DMS79 (cell line): ENCODE measurements at places on chromosomes 2 and 18.

GRCh38 chr18:38900445-38900844 lies 1334.8 kb upstream of the CELF4 start:
- no peak for DNase-seq

DNA sequence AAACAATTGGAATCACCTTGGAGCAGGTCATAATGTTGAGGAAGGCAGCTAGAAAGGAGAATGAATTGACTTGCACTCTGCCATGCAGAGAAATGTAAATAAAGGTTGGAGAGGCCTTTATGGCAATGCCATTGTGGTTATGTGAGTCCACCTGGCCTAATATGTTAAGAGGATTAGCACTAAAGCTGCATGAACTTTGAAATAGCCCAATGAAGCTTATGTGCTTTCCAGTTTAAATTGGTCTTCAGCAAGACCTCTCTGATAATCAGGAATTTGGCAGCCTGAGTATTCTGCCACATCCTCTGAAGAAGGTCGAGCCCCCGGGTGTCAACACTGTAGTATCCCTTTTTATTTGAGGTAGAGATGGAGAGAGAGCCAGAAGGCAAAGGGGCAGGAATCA lies 464.9 kb downstream of the CDH2 start:
- peak; percentile 79 for DNase-seq

GRCh38 chr2:105804266-105804665 lies 59.6 kb downstream of the NCK2 start:
- DNase-seq = peak; percentile 93

DNA sequence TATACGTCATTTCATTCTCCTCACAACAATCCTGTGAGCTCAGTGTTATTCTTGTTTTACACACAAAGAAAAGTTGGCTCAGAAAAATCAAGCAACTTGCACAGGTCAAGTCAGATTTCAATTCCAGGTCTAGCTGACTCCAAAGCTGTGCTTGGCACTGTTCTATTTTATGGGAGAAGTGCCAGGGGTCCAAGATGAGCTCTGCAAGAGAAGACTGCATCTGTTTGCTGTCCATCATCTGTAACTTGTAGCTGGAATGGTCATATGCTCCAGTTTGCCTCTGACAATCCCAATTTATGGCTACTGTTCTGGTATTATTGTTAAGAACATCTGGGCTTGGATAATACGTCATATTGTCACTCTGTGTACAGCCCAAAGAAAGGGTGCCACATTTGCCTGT lies 28.9 kb downstream of the KCNF1 start:
- DNase-seq = no peak

- no peak for DNase-seq
Observed at GRCh38 chr2:24863641-24864040, 56.4 kb downstream of the ADCY3 start.

DNA sequence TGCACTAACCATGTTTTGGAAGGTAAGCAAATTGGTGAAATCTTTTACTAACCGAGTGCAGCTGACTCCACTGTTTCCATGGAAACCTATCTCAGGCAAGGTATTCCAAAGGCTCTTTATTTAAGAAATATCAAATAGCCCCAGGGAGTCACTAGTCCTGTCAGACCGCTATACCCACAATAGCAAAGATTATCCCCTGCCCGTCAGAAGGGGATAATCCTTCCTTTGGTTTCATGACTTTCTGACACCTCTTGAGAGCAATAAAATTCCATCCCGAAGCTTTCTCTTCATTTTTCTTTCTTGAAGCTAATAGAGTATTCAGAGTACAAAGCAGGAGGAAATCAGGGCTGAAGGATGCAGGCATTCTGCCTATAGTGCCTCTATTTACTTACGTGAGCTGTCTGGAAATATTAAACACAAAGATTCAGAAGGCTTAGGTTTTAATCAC lies 34.7 kb upstream of the MAP2 start:
- no peak for DNase-seq

DNA sequence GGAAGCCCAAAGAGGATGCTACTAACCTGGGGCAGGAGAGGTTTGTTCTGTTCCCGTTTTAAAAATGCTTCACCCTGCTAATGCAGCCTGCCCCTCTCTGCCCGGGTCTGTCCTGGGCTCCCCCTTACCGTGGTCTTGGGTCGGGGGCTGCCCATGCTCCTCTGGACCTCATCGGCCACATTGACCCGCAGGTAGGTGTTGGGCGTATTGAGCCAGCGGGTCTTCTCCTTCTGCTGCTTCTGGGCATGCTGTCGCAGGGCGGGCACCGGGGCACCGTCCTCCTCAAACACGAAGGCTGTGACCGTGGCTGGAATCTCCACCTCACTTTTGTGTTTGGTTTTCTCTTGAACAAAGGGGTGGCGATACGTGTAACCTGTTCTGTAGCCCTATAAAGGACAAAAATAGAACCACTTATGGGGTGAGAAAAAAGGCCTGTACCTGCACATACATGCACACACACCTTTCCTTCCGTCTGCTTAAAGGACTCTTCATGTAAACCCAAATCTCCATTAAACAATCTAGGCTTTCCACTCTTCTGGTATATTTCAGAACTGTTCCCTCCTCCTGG lies 89.3 kb downstream of the ADD2 start:
- no peak for DNase-seq

- DNase-seq = no peak
Observed at GRCh38 chr18:55517055-55517454, 70.9 kb downstream of the TCF4 start.

DNA sequence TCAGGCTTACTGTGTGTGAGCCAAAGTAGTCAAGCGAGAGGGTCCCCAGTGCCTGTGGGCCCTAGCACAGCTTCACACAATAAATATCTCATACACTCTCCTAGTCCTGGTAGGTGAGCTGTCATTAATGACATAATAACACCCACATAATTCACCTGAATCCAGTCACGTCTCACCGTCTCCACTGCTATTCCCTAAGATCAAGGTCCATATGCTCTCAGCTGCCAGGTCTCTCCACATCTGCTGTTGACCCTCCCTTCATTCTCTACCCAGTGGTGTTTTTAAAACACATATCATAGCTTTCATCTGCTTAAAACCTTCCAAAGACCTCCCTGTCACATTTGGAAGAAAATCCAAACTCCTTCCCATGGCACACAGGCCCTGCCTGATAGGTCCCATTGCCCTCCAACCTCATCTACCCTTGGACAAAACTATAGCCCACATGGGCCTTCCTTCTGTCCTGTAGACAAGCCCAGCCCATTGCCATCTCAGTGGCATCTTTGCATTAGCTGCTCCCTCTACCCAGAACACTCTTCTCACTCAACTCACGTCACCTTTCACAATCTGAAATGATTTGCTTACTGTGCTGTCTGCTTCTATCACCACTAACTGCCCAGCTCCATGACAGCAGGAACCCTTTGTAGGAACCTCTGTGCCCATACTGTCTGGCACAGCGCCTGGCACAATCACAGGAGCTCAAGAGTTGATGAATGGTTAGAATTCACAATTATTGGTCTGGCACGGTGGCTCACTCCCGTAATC lies 7.5 kb downstream of the KCNG3 start:
- no peak for DNase-seq

GRCh38 chr2:28449126-28449487 lies 46.8 kb upstream of the PLB1 start:
- no peak for DNase-seq

GRCh38 chr2:160632084-160632975 lies 138.7 kb upstream of the RBMS1 start:
- no peak for DNase-seq

DNA sequence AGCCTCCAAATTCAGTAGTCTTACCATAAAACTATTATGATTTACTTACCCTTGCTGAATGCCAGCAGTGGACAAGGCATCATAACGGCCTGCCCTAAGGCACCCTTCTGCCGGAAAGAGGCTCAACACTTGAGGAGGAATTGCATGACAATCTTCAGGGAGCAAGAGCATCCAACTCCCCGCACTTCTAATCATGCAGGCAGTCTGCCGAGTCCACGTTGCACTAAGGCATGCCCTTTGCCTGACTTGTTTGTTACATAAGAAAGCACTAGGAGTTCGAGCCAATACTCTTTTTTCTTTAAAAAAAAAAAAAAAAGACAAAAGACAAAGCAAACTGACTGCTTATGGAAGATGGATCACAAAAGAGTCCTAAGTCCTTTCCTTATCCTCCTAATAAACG lies 17.9 kb upstream of the SPTBN1 start:
- no peak for DNase-seq

GRCh38 chr2:233400341-233400740 lies 46.0 kb downstream of the DGKD start:
- DNase-seq = no peak
